Inflammatory macrophage (primary cell): ENCODE measurements at places on chromosomes 7 and 10.
A peak's percentile ranks its signal among the peaks of the same experiment; 100 is the strongest.

DNA sequence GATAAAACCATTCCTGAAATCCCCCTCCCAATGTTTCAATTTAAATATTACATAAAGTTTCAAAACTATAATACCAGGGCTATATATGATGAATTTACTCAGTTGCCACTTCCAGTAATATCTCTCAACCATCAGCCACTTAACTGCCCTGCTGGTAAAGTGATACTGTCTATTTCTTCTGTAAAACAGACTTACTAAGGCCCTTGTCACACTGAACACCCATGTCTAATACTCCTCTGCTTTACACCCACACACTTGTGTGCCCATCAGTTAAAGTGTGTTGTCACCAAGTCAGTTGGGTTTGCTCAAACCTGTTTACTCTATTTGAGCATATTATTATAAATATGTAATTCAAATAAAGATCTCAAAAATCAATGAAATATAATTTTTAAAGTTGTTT, 29.1 kb upstream of the DMTF1 start:
- no peak for DNase-seq

DNA sequence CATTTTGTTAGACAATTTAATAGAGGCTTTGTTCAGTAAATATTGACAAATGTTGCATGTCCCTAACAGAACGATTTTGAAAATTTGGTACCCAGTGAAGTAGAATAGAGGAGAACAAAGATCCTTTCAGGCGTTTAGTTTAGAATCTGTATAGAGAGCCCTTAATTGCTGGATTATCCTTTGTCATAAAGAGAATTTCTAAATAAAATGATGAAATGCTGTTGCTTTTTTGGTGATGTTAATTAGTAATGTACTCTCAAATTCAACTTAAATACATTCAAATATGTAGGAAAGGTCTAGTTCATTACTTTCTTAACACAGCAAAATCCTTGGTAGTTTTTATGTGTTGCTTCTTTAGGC, 1.2 kb downstream of the LUC7L2 start:
- no peak for DNase-seq

DNA sequence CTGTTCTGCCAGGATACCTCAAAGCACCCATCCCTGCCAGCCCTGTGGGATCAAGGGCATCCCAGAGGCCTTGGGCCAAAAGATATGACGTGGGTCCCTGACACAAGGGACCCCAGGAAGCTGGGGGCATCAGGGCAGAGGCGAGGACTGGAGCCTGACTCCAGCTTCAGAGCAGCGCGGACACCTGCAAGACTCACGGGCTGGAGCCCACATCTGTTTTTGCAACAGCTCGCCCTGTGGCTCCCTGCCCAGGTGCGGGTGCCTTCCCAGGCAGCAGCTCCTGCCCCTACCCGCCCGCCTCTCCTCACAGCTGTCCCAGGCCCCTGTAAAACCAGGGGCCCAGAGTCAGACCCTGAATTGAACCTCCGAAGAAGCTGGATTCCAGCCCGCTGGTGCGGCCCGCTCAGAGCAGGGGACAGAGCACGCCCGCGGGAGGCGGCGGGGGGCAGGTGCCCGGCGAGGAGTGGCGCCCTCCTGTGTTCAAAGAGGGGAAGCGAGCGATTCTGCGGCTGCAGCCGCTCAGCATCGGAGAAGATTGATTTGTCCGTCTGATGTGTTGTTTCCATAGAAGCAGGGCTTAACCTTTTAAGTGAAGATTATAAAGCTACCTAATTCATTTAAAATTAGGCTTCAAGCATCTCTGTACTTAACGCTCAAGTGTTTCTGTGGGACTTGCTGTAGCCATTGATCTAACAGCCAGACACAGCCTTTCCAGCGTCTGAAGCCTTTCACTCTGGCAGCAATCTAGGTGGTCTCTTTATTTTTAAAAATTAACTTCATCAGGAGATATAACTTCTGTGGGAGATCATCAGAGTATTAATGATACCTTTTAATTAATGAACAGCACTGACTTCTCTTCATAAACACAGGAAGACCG, 88.4 kb downstream of the BEND7 start:
- DNase-seq, result peak; percentile 15

GRCh38 chr10:45235798-45236220, 79.6 kb downstream of the OR13A1 start:
- peak; percentile 16 for DNase-seq

DNA sequence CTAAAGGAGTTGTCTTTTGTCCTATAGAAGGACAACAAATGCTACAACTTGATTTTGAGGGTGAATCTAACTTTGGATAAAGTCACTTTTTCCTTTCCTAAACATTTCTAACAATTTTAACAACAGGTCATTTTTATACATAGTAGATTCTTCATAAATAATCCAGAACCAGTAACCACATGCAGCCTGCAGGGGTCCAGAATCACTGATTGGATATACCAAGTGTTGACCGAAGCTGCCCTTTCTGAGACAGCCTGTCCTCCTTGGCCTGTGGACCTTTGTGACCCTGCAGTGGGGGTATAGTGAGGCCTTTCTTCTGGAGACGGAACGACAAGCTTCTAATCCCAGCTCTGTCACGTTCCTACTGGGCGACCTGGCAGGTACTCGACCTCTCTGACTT, 34.8 kb upstream of the LAMB4 start:
- no peak for DNase-seq

DNA sequence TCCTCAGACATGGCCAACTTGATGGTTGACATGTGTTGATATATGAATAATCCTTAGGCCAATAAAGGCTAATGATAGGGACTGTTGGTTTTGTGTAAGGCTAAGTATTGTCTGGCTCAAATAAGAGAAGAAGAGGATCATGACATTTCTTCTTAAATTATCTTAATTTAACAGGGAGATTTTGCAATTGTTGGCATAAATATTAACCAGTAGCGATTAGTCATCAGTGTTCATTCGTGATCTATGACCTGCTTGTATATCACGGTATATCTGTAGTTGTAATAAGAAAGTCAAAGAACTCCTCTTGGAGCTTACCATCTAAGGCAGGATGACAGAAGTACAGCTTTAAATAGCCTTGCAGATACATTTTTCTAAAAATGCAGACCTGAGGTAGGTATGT, 196.4 kb downstream of the CREB5 start:
- no peak for DNase-seq

DNA sequence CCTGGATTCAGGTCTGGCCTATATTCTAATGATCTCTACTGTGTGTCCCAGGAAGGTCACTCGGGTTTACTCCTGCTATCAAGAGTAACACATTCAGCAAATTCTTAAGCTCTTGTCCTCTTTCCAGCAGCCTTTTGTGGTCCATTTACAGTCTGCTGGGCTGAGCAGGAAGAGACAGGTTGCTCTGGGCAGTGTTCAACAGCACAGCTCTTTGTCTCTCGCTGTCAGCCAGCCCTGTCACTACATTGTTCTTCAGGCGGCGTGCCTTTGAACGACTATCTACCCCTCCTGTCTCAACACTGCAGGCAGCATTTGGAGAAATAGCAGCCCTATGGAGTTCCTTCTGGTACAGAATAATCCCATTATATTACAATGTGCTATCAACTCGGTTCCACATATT, 192.2 kb upstream of the TBX20 start:
- no peak for DNase-seq

- no peak for DNase-seq
These were observed 873.9 kb downstream of the GRID1 start for GRCh38 chr10:85492684-85493083.

GRCh38 chr7:132402096-132402495, 174.2 kb downstream of the PLXNA4 start:
- DNase-seq, result no peak
